OCI-LY7 (cell line): ENCODE measurements at places on chromosomes 11 and 22.

DNA sequence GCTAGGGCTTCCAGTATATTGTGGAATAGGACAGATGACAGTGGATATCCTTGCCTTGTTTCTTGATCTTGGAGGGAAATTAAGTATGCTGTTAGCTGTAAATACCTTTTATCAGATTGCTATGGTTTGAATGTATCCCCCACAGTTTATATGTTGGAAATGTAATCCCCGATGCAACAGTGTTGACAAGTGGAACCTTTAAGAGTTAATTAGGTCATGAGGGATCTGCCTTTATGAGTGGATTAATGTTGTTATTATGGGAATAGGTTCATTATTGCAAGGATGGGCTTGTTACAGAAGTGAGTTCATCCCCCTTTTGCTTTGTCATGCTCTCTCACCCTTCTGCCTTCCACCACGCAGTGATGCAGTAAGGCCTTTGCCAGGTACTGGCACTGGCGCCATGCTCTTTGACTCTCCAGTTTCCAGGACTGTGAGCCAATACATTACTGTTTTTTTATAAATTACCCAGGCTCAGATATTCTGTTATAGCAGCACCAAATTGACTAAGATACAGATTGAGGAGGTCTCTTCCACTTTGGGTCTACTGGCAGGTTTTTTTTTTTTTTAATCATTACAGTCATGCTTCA, 16.4 kb downstream of the CABIN1 start:
- DNase-seq, result no peak

- no peak for DNase-seq
Measured at GRCh38 chr11:117456027-117456720, 128.5 kb downstream of the CEP164 start.

DNA sequence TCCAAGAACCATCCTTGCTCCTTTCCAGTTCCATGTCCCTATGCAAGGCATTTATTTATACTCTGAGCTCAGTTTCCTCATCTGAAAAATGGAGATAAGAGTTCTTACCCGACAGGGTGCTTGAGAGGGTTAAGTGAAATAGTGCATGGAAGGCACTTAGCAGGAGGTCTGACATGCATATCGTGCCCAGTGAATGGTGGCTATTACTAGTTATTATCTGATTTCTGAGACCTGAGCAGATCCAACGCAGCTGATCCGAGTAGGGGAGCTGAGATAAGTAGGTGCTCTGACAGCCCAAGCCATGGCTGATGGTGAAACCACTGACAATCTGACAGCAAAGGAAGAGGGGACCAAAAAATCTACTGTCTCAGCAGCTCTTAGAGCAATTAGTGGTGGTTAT, 24.9 kb downstream of the NAV2 start:
- DNase-seq, result no peak

- DNase-seq, result peak; percentile 46
Measured at GRCh38 chr11:131688048-131688693, 317.8 kb downstream of the NTM start.

DNA sequence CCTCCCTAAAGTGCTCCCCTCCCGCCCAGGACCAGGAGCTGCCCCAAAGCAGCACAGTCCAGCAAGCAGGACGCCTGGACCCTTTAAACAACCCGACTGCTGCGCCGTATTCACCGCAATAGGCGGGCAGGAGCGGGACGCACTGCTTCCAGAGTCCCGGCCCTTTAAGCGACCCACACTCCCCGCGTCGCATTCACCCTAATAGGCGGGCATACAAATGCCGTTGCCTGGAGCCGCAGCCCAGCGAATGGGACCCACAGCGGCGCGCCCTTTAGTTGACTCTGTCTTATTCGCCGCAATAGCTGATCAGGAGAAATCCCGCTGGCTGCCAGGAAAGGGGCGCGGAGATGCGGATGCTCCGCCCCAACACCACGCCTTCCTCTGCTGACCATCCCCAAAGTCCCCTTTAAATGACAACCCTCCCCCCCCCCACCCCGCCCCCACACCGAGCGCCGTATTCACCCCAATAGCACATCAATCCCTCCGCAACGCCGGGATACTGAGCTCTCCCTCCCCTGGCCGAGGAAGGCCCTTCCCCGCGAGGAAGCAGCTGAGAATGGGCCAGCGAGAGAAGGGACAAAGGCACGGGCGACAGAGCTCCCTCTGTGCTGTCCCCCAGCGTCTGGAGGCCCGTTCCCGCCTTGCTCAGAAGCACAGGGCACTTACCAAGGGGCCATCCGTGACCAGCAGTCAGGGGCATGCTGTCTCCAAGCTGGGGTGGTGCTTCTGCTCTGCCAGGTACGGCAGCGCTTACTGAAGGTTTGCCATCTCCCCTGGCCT, 4.7 kb downstream of the OSBPL5 start:
- peak; percentile 14 for DNase-seq

DNA sequence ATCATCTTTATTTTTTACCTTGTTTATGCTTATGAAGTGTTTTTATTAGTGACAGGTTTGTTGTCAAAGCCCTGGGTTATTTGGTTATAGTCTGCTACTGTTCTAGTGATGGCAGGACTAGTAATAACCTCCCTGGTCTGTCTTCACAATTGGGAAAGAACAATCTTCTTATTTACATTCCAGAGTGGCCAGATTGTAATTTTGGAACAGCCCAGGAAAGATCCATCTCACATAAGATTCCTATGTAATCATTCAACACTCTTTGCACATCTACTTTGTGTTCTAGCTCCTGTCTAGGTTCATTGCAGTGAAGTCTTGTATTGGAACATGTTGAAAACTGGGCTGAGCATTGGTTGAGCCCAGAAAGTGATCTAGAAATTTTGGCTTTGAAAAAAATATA, 63.8 kb downstream of the CYB5R2 start:
- no peak for DNase-seq

GRCh38 chr22:42683578-42684283, 34.5 kb upstream of the CYB5R3 start:
- DNase-seq, result no peak

DNA sequence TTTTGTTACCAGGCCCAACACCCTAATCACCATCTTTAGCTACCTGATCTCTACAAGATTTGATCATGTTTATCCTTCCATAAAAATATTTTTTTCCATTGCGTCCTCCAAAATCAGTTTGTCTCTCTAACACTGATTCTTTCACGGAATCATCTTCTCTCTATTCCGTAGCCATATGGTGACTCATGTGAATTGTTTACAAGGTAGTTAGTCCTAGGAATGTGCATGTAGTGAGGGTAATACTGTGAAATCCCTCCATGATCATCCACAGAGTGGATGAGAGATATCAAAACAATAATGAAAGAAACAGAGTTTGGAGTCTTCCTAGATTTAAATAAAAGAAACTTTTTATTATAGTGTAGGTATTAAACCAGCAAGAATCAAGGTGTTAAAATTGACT, 230.2 kb downstream of the METTL15 start:
- no peak for DNase-seq

DNA sequence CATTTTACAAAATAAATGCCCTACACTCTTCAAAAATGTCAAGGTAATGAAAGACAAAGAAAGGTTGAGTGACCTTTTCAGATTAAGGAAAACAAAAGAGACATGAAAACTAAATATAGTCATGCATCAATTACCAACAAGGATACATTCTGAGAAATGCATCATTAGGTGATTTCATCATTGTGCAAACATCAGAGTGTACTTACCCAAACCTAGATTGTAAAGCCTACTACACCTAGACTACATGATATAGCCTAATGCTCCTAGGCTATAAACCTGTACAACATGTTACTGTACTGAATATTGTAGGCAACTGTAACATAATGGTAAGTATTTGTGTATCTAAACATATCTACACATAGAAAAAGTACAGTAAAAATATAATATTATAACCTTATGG, 26.7 kb downstream of the INTS4 start:
- DNase-seq, result no peak

DNA sequence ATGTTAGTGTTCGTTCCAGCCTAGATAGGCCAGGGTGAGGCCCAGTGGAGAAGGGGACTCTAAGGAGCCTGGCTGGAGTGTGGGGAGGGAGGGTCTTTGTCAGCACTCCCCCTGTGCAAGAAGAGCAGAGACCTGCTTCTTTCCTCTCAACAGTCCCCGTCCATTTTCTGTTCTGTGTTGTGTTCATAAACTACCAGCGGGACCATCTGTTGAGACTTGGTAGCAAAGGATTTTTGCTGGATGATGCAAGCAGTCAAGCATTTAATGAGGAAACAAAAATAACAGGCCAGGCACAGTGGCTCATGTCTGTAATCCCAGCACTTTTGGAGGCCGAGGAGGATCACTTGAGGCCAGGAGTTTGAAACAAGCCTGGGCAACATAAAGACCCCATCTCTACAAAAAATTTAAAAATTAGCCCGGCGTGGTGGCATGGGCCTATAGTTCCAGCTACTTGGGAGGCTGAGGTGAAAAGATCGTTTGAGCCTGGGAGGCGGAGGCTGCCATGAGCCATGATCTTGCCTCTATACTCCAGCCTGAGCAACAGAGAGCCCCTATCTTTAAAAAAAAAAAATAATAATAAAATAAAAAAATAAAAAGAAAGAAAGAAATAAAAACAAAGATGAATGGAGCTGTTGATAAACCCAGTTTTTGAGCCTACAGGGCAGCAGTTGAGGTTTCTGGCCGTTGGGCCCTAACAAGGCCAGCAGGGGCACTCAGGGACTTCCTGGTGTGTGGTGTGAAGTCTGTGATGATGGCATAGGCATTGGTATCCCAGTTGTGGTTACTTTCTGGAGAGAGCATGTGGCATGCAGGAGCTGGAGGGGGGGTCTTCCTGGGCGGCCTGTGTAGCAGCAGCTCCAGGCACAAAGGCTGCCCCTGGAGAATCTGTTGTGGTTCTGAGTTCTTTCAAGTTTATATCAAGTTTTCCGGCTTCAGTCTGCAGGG, 1.7 kb upstream of the TXNRD2 start:
- peak; percentile 54 for DNase-seq

GRCh38 chr22:36811094-36811800, 5.6 kb downstream of the PVALB start:
- DNase-seq, result no peak

DNA sequence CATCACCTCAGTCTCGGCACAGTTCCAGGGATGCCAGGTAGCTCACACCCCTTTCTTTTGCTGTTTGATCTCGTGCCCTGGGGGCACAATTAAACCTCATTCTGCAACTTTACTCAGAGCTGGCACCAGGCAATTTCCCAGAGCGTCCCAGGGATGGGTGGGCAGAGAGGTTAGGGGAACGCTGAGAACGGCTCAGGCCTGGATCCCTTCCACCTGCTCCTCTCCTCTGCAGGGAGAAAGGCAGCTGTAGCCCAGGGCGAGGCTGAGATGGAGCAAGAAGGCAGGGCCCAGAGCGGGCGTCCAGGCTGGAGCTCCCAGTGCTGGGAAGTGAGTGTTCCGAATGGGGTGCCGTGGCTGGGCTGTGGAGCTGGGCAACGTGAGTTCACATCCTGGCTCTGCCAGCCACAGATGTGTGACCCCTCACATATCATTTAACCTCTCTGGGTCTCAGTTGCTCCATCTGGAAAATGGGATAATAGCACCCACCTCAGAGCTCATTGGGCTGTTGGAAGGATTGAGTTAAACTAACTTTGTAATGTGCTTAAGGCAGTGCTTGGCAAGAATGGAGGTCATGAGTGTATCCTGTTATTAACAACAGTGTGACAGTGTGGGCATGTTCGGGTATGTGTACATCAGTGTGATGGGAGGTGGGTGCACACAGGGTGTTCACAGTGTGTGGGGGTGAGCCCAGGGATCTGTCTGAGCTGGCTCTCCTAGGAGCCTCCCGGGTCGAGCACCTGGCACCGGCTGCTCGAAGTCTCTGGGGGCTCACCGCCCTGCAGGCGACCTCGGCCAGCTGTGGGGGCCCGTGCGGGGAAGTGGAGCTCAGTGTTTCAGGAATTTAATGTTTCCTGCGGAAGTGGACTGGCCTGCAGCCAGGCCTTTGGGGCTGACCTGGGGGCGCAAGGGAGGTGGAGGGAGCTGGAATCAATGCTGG, 15.5 kb downstream of the OTUB1 start:
- DNase-seq, result no peak

GRCh38 chr22:49447837-49448236, 379.8 kb downstream of the BRD1 start:
- DNase-seq, result no peak

- no peak for DNase-seq
Measured at GRCh38 chr11:16813126-16813525, 74.7 kb downstream of the C11orf58 start.

DNA sequence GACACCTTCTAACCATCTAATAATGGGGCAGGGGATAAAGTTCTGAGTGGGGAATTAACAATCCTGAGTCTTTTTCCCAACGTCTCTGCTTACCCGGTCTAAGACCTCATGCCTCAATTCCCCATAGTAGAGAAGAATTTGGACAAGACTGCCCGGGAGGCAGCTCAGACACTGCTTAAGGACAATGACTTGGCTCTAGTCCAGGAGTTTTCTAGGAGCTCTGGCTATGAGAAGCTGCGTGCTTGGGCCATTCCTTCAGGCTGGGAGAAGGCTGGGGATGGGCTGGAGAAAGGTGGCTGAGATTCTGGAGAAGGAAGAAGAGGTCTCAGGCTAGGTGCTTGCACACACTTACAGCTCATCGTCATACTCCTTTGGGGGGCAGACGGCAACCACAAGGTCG, 19.8 kb upstream of the ABCC8 start:
- DNase-seq, result no peak

- no peak for DNase-seq
Measured at GRCh38 chr22:45284705-45285262, at the start of gene UPK3A. UPK3A (plus strand) TSS chr22:45284949; CDS start chr22:45285014, 65 bp downstream.

GRCh38 chr11:87803748-87804147, 371.5 kb downstream of the RAB38 start:
- no peak for DNase-seq

- DNase-seq, result no peak
Measured at GRCh38 chr11:28153586-28153985, 45.4 kb downstream of the METTL15 start.

DNA sequence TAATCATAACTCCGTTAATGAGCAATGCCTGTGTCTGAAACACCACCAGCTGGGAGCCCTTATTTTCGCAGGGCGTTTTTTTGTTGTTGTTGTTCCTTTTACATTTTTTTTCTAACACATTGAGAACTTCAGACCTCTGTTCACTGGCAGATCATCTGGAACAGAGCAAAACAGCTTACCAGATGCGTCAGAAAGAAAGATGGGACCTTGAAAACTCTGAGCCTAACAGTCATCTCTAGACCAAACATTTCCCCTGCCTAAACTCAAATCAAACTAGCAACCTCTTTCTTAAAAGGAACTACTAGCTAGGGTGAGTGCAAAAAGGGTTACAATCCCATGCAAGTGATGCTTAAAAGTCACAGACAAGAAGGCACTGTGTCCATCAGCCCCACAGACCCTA, 93.2 kb downstream of the PLEKHA7 start:
- no peak for DNase-seq

GRCh38 chr11:66936311-66936711, 21.9 kb downstream of the PC start:
- DNase-seq, result no peak
